ENCODE measurements at places on chromosomes 16 and 17.

- no peak for DNase-seq
These were observed 125.2 kb downstream of the CDH11 start for GRCh38 chr16:64996641-64997040.

DNA sequence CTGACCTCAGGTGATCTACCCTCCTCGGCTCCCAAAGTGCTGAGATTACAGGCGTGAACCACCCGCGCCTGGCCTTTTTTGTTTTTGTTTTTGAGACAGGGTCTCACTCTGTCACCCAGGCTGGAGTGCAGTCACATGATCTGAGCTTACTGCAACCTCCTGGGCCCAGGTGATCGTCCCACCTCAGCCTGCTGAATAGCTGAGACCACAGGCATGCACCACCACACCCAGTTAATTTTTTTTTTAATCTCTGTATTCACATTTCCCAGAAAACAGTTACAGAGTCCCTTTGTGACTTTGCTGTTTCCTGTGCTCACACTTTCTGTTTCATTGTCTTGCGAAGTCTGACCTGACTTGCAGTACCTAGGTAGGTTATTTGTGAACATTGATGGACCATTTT, 2.7 kb downstream of the CLUAP1 start:
- no peak for DNase-seq

- DNase-seq: no peak
These were observed 34.1 kb downstream of the MAP2K6 start for GRCh38 chr17:69448431-69449102.

DNA sequence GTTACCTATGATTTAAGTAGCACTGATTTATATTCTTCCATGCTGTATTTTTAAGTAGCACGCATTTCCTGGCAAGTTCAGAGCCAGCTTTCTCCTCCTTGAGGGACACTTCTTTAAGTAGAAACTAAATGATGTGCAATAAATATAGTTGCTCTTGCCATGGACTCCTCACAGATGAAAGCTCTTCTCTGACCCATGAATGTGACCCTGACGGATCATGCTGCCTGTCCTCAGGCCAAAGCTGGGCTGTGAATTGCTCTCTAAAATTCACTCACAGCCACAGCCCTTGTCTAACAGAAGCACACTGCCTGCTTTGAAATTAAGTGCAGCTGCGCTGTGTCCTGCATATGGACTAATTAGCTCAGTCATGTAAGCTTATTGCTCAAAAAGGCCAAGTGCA, 438.8 kb downstream of the PMP22 start:
- DNase-seq: no peak

DNA sequence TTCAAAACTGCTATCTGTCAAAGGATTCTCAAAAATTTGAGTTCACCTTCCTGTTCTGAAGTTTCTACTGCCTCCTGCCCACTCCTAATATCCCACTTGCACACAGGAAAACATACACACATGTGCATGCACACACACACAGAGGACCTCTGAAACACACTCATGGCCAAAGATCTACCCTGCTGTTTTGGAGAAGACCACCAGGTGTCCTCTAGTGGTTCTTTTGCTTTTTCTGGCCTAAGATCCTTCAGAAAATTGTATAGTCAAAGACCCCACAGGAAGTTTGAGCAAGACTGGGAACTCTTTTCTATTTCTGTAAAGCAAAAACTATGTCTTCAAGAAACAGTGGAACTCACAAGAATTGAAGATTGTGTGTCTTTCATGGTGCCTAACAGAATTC, 90.2 kb downstream of the CDH8 start:
- no peak for DNase-seq

- no peak for DNase-seq
These were observed 11.3 kb downstream of the NOG start for GRCh38 chr17:56604691-56605290.

DNA sequence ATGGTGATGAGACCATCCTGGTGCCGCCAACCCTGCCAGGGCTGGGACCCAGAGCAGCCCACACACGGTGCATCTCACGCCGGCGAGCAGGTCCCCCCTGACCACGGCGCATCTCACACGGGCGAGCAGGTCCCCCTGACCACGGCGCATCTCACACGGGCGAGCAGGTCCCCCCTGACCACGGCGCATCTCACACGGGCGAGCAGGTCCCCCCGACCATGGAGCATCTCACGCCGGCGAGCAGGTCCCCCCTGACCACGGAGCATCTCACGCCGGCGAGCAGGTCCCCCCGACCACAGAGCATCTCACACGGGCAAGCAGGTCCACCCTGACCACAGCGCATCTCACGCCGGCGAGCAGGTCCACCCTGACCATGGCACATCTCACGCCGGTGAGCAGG, 59.2 kb downstream of the MRM3 start:
- no peak for DNase-seq

DNA sequence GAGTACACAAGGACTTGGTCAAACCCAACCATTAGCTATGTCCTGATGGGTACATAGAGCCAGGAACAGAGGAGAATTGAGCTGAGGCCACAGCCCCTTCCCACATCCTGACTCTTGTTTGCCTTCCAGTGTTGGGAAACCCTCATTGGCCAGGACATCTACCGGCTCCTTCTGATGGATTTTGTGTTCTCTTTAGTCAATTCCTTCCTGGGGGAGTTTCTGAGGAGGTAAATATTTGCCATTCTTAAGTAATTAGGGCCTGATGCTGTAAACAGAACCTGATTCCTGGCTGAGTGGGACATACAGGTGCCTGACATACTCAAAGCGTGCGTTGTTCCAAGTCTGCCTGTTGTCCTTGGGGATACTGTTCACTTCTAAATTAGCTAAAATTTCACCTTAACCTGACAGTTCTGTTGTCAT, 42.6 kb downstream of the GDE1 start:
- no peak for DNase-seq

DNA sequence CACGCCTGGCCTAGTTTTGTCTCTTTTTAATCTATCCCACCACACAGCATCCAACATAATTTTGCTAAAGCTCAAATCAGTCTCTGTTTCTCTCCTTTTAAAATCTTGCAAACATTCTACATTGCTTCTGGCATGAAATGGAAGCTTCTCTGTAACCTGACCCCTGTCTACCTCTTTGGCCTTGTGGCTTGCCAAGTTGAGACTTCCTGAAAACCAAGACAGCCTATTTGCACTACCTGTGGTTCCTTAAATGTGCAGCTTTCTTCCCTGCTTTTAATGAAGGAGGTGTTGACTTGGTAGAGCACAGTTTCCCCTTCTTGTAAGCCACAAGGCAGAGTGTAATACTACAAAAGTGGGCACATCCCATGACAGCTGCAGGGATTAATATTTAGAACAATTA, 6.0 kb upstream of the CCL3 start:
- no peak for DNase-seq

GRCh38 chr17:41737680-41738023, 3.2 kb upstream of the HAP1 start:
- no peak for DNase-seq

GRCh38 chr17:75064460-75064859, 17.4 kb downstream of the KCTD2 start:
- DNase-seq: no peak

DNA sequence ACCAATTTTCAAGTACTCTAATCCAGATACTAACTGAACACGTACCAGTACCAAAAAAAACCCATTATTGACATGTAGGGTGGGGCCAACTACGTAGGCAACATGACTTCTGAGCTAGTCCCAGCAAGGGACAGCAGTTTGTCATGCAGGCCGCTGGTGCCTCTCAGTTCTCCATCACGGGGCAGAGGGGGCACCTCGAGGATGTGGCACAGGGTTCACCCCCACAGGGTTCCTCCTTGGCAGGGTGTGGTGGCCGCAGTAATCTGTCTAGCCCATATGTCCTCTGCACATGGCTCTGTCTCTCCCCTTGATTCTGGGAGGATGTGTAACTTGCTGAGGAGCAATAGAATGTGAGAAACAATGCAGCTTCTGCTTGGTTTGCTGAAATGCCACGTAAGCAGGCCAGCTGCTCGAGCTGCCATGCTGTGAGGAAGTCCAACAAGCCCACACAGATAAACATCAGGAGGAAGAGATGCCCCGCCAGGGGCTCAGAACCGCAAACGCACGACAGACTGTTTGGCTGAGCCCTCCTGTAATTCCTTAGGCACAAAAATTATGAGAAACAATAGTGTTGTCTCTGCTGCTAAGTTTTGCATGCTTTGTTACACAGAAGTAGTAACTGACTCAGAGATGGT, 62.4 kb downstream of the NT5M start:
- no peak for DNase-seq

DNA sequence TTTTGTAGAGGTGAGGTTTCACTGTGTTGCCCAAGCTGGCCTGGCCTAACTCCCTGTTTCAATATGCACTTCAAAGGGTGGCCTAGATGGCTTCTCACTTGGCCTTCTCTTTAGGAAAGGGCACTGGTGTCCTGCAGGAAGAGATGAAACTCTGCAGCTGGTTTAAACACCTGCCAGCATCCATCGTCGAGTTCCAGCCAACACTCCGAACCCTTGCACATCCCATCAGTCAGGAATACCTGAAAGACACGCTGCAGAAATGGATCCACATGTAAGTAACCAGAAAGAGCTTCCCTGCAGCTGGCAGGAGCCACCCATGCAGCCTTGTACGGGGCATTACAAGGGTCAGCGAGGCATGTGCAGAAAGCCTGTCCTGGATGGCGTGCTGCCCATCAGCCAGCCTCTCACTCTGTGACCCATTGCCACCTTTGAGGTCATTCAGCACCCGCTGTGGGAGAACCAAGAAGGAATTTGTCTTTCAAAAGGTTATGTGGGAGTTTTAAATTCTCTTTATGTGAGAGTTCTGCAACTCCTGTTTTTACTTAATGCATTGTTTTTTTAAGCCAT, 7.0 kb downstream of the COG1 start:
- no peak for DNase-seq

GRCh38 chr17:17837966-17838962, 1.5 kb upstream of the SREBF1 start:
- no peak for DNase-seq

- DNase-seq: no peak
These were observed 7.8 kb upstream of the IRF8 start for GRCh38 chr16:85891033-85891775.

- DNase-seq: no peak
These were observed 371.6 kb downstream of the CPPED1 start for GRCh38 chr16:12432136-12432535.

DNA sequence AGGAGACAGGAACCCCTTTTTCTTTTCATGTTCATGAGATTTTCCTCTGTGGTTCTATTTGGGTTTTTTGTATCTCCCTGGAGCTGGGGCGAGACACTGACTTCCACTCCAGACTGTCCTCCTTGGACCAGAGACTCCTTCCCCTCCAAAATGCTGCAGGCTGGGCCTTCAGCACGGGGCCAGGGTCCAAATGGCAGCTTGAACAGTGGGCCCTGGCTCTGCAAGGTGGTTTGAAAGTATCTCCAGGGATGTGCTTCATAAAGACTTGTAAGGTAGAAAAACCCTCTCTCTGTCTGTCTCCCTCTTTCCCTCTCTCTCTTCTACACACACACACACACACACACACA, 236.1 kb downstream of the ZNF423 start:
- DNase-seq: no peak

- no peak for DNase-seq
These were observed 4.1 kb upstream of the AQP8 start for GRCh38 chr16:25212636-25213035.

DNA sequence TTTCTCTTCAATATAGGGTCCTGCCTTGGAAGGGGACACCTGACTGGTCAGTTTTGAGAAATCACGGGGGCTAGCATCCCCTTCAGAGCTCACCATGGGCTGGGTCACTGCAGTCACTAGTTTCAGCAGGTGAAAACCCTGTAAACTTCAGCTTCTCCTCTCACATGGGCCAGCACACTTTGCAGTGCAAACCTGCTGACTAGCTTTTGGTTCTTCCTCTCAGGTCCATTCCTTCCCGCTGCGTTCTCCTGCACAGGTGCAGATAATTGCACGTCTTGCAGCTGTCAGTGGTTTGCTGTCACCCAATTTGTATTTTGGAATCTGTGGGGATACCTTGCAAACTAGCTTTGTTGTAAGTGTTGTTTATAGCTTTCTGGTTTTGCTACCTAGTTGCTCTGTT, 95.1 kb downstream of the LYRM1 start:
- DNase-seq: no peak

DNA sequence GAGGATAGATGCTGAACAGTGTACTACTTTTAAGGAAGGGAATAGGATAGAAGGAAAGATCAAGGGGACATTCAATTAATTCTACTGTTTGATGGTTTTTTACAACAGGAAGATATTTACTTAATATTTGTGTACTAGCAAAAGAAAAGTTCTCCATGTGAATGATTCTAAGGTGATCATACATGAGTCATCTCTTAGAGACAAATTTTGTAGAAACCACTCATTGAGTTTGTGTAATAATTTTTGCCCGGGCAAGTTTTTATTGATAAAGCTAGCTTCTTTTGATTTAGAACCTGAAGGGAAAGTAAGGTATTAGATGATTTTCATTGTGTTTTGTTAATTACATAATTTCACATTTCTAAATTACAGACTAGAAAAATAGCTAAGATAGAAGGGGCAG, 172.8 kb upstream of the PSMD7 start:
- DNase-seq: no peak

DNA sequence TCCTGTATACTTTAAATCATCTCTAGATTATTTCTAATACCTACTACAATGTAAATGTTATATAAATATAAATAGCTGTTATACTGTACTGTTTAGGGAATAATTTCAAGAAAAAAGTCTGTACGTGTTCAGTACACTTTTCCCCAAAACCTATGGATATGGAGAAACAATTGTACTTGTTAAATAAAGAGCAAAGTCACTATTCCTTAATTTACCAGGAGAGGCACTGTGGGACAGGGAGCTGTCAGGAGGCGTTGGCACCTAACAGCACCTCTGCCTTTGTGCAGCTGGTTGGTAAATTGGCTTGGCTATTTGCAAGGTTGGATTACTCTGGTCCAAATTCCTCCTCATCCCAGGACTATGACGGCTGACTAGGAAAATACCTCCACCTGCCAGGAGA, 28.0 kb downstream of the CRHR1 start:
- peak; percentile 37 for DNase-seq

- DNase-seq: no peak
These were observed 33.1 kb downstream of the WIPI1 start for GRCh38 chr17:68424203-68424602.

GRCh38 chr17:19706791-19707727, 9.3 kb downstream of the SLC47A2 start:
- DNase-seq: peak; percentile 90

- no peak for DNase-seq
These were observed 42.6 kb downstream of the CPNE2 start for GRCh38 chr16:57134982-57135381.

GRCh38 chr17:38735161-38735997, 5.2 kb downstream of the CISD3 start:
- DNase-seq: peak; percentile 51

Measured in NCI-H1694 (cell line).